ENCODE measurements at places on chromosomes 7 and 10. TPM values are rescaled to one million over a fixed set of nuclear protein-coding genes. Genes with fewer than 3 reads are reported as not detected.

GRCh38 chr10:95295031-95295755 lies 4.4 kb upstream of the PDLIM1 start:
- DNase-seq = peak; percentile 92

DNA sequence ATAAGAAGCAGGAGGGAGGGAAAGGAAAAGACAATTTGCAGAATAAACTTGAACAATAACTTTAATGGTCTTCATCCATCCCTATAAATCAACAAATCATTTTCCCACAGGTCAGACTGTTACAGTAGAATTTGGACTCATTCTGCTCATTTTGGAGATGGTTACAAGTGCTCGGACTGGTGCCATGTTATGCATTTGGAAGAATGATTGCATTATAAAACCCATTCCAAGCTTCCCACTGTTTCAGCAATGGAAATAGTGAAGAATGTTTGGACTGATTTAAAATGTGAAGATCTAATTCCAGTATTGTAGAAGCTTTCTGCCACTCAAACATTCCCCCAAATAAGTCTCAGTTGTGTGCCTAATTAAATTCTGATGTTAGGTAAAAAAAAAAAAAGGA lies 99.7 kb upstream of the ZEB1 start:
- DNase-seq = no peak

DNA sequence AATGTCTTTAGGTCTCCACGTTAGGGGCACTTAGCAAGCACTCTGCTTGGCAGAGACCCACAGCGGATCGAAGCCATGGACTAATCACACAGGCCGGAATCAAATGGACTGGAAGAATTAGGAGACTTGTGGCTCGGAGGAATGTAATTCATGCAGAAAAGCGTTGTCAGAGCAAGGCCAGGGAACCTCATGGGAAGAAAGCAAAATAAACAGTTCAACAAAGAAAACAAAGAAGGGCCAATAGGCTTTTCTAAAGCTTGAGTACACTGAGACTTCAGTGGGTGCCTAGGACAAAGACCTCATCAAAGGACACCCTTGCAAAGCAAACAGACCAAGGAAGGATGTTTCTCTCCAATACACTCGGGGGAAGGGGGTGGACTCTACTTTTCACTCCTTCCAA lies 171.1 kb downstream of the GLI3 start:
- no peak for DNase-seq

GRCh38 chr7:29588900-29589696 lies 25.5 kb downstream of the PRR15 start:
- DNase-seq = no peak

DNA sequence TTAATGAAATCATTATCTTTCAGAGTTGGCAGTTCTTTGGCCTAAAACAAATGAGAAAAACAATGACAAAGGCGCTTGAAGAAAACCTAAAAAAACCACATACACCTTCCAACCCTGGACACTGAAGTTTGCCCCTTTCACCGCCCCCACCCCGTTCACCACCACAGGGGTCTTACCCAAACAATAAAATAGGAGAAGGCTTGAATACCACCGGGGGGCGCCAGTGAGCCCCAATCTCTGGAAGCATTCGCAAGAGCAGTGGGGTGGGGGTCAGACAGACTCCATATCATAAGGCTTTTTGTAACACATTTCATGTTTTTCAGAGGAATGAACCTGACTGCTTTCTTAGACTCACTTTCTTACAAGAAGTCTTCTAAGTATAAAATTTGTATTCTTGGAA lies 163.6 kb downstream of the PIP4K2A start:
- DNase-seq = peak; percentile 87

DNA sequence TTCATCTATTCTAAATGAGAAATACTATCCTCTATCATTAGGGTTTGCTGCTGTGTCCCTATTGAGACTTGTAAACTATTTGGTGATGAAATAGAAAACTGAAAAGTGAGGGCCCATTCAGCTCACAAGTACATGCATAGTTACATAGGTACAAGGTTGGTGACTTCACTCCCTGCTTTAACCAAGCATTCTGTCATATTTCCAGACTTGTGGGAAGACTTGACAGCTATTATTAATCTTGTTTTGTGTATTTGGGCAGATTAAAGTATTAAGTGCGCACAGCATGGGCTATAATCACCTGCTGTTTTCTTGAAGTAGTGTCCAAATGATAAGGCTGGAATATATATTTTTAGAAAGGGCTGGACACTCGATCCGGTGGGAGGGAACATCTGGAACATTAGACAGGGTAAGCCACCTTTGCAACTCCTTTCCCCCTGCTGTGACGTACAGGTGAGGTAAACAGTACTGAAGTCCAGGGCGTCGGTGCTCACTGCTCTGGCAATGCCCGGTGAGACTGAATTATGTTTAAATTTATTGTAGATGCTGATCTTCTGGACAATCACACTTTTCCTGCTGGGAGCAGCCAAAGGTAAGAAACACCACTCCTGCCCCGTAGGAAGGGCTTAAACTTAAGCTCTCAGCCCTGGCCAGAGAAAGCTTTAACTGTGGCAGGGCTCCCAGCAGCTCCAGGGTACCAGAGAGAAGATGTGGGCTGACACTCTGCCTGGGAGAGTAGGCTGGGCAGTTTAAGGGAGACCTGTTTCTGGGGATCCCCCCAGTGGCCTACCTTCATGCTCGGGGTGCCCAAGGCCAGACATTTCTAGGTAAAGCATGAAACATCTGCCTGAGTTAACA lies at the start of gene PNLIPRP1:
TSS of gene PNLIPRP1 (plus strand) at position 370 of the 855 bp plus-strand sequence. CDS start at position 541, 171 bp downstream.
- no peak for DNase-seq

GRCh38 chr7:102193806-102194205 lies 92.9 kb upstream of the SH2B2 start:
- DNase-seq = no peak

The LRRC61 gene
- 19.0 TPM for total RNA-seq

The CCDC6 gene
- total RNA-seq = 85.5 TPM
